ENCODE measurements at places on chromosomes 13 and 19.
A peak's percentile ranks its signal among the peaks of the same experiment; 100 is the strongest.

DNA sequence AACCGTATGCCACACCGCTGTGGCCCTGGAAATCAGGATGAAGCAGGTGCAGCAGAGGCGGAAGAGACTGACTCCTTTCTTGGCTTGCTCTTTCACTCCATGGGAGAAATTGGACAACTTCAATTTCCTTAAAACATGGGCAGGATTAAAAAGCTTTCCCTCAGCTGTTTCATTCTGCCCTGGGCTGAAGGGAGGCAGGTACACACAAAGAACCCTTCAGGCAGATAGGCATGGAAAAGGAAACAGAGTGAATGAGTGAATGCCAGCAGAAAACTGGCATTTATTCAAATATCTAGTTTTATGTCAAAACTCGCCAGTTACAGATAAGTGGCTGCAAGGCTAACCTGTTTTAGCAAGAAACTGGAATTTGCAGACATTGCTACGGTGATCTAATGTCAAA, 71.0 kb upstream of the SLC15A1 start:
- no peak for DNase-seq

DNA sequence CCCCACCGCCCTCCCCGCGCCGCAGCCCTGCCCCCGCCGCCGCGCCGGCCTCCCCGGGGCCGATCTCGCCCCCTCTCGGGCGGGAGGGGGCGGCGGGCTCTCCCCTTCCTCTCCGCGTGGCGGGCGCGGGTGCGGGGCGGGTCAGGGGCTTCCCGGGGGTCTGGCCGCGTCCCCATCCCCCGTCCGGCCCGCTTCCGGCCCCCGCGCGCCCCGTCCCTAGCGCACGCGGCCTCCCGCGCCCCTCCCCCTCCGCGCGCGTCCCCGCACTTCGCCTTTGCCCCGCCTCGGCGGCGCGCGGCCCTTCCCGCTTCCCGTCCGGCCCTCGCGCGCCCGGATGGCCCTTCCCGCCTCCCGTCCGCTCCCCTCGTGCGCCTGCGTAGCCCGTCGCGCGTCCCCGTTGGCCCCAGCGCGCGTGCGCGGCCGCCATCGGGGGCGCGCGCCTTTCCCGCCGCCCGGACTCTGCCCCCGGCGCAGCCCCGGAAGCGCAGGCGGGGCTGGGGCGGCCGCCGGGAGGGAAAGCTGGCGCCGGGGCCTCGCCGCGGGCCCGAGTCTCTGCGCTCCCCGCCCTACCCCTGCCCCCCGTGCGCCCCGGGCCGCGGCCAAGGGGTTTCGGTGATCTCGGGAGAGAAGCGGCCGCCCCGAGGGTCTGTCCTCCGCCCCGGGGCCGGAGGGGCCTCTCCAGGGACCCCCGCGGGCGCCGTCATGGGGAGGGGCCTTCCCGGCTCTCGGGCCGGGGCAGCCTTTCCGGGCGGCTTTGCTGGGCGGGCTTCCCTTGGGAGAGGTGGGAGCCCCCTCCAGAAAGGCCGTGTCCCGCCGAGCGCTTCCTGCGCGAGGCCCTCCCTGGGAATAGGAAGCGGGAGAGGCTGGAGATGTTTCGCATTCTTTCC, 519 bp downstream of the PTBP1 start:
- DNase-seq: peak; percentile 95

GRCh38 chr13:99996381-99996973, 14.9 kb downstream of the ZIC2 start:
- no peak for DNase-seq

GRCh38 chr19:38812841-38813320, at the start of gene LGALS4:
LGALS4 (minus strand) TSS chr19:38812945; CDS start chr19:38812886, 59 bp downstream.
- DNase-seq: no peak

DNA sequence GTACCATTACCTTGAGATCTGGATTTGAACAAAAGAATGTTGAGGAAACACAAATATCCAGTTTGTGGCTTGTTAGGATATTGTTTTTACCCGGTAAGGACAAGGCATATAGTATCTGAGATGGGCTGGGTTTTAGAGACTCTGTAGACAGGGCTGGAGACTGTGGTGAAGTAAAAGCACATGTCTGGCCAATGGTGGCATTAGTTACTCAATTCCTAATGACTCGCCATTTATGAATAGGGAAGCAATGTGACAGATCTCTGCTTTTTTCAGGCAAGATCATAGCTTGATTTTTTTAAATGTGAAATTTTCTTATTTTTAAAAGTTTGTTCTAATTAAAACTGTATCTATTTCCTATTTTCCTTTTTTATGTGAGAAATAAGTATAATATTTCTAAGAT, 371.1 kb upstream of the SPRY2 start:
- DNase-seq: no peak

DNA sequence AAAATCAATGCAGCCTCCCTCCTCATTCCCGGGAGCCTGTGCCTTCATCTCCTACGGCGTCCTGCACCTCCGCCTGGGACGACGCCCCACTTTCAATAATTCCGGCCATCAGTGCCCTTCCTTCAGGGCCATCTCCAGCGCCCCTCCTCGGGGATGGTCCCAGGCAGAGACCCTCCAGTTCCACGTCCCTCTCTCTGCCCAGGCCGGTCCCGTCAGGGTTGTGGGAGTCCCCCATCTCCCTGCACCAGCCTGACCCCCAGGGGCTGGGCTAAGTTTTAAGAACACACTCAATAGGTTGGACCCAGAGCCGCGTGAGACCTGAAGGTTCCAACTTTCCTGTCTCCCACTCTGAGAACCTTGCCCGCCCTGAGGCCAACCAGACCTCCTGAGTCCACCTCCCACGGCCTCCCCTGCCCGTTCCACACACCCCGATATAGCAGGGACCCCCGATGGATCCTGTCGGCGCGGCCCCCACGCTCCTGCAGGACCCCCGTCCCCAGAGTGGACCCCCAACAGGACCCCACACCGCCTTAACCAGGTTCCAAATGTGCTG, 646 bp downstream of the TMEM161A start:
- DNase-seq: peak; percentile 22

DNA sequence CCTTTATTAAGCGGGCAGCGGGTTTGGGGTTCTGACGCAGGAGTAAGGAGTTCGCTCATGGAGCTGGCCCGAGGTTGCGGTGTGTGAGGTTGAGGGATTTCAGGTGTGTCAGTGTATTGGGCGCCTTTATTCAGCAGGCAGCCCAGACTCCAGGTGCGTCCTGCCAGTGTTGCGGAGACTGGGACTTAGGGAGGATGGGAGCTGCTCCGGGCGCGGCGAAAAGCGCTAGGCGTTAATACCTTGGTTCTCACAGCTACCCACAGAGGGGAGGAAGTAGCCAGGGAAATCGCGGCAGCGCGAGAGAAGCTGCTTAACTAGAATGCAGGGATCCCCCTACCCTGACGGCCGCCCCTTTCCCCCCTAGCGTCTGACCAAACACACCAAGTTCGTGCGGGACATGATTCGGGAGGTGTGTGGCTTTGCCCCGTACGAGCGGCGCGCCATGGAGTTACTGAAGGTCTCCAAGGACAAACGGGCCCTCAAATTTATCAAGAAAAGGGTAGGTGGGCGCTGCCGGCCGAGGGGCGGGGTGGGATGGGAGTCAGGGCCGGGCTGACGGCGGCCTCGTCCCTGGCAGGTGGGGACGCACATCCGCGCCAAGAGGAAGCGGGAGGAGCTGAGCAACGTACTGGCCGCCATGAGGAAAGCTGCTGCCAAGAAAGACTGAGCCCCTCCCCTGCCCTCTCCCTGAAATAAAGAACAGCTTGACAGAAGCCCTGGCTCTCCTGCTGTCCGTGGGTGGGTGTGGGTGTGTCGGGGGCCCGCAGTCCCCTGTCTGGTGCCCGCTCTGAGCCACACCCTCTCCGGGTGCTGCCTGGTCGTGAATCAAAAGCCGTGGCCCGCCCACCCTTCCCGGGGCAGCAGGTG, 1.1 kb downstream of the RPL36 start:
- DNase-seq: peak; percentile 76

GRCh38 chr13:58235454-58235853, 603.9 kb downstream of the PCDH17 start:
- DNase-seq: no peak

GRCh38 chr13:114166381-114167131, 12.5 kb upstream of the CFAP97D2 start:
- DNase-seq: no peak

- DNase-seq: no peak
Measured at GRCh38 chr13:68176475-68176874, 946.3 kb upstream of the PCDH9 start.

GRCh38 chr13:84684048-84684662, 801.9 kb upstream of the SLITRK1 start:
- no peak for DNase-seq

- no peak for DNase-seq
Measured at GRCh38 chr13:108957369-108958012, 328.1 kb downstream of the MYO16 start.

DNA sequence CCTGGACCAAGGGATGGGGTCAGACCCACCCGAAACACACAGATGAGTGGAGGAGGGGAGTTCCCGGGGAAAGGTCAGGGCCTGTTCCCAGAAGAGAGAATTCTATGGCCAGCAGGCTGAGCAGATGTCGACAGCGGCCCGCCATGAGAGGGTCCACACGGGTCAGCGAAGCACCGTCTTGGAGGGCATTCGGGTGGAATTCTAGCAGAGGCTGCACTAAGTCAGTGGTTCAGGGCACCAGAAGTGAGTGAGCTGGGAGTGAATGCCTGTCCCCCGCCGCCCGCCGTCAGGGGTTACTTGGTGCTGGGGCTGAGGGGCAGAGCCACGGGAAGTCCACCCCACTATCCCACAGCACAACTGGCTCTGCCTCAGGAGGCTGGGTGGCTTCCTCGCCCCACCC, 96.2 kb upstream of the VSTM2B start:
- DNase-seq: no peak

DNA sequence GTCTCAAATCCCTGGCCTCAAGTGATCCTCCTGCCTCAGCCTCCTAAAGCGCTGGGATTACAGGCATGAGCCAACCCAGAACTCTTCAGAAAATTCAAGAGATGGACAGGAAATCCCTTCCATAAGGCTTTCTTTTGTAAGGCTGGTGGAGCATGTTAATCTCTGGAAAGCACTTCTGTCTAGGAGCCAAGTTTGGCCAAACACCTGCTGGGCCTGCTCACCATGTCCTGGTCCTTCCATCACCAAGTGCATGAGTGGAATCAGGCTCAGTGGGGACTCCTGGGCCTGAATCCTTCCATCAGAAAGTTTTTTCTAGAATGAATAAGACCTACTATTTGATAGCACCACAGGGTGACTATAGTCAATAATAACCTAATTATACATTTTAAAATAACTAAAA, 148.0 kb downstream of the DCLK1 start:
- DNase-seq: no peak

- DNase-seq: no peak
Measured at GRCh38 chr13:49932868-49933267, 3.3 kb downstream of the SPRYD7 start.

- DNase-seq: no peak
Measured at GRCh38 chr19:30082611-30083010, 140.6 kb downstream of the URI1 start.

- no peak for DNase-seq
Measured at GRCh38 chr13:94666065-94666464, 46.3 kb downstream of the SOX21 start.

DNA sequence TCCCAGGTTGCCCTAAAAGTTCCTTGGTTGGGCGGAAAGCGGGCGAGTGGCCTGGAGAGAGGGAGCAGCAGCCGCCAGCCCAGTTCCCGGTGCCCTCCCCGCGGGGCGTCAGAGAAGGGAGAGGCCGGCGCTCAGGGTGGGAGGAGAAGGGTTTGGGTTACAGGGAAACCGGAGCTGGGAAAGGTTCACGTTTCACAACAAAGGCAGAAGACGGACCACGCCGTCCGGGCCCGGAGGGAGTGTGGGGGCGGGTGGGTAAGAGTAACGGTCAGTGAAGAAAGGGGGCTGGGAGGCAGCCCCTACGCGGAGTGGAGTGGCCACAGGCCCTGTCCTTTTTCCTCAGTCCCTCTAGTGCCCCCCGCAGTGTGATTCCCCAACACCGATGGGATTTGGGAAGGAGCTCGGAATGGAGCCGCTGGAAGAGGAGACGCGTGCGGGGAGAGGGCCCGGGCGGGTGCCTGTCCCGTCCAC, 1.6 kb downstream of the SIX5 start:
- no peak for DNase-seq

- no peak for DNase-seq
Measured at GRCh38 chr13:50200569-50200968, 185.3 kb downstream of the KCNRG start.

GRCh38 chr19:17159466-17160393, 55.4 kb upstream of the USE1 start:
- no peak for DNase-seq

- no peak for DNase-seq
Measured at GRCh38 chr19:9018163-9018875, 8.1 kb upstream of the MUC16 start.

- no peak for DNase-seq
Measured at GRCh38 chr13:34640179-34640992, 301.7 kb upstream of the NBEA start.

- DNase-seq: no peak
Measured at GRCh38 chr13:76607866-76608265, 278.3 kb downstream of the KCTD12 start.

GRCh38 chr13:31765138-31765785, 25.9 kb downstream of the RXFP2 start:
- DNase-seq: no peak

- no peak for DNase-seq
Measured at GRCh38 chr19:47267350-47267759, 7.3 kb upstream of the INAFM1 start.

GRCh38 chr13:69857183-69857821, 250.3 kb upstream of the ATXN8OS start:
- no peak for DNase-seq

- DNase-seq: no peak
Measured at GRCh38 chr13:27403203-27403678, 21.2 kb upstream of the GTF3A start.

DNA sequence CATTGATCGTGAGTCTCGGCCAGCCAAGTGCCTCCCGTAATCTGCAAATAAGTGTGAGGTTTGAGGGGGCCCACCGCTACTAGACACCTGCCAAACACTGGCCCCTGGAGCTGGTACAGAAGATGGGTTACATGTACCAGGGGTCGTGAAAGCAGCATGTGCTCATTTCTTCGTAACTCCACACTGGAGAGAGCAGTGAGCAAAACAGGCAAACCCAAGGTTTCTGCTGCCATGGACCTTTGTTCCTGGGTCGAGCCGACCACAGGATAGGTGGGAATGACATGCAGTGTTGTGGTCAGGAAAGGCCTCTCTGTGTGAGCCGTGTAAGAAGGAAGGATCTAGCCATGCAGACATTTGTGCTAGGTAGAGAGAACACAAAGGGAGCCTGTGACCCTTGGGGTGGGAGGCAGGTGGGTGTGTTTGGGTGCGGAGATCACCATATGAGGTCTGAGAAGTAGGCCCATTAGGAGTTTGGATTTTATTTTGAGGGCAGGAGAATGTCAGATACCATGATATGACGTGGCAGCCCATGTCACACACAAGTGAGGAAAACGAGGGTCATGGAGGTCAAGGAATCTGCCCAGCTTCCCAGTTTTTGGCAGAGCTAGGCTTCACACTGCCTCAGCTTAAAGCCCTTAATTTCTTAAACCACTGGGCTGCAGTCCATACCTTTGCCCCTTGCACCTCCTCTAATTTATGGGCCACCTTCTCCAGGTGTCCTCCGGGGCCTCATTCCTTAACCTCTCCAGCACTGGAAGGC, 919 bp downstream of the GTF3A start:
- DNase-seq: peak; percentile 37

Data from stimulated activated naive CD8-positive, alpha-beta T cell treated with anti-CD3 and anti-CD28 coated beads, Interleukin-15, Interleukin-2, amounts not matched to agents 100 U/mL and 50 U/mL, for 24 hours (primary cell).